Esophagus squamous epithelium (tissue), 5 donors: ENCODE measurements at places on chromosomes 12 and 14. TPM values are rescaled to one million over a fixed set of nuclear protein-coding genes. Genes with fewer than 3 reads are reported as not detected.

DNA sequence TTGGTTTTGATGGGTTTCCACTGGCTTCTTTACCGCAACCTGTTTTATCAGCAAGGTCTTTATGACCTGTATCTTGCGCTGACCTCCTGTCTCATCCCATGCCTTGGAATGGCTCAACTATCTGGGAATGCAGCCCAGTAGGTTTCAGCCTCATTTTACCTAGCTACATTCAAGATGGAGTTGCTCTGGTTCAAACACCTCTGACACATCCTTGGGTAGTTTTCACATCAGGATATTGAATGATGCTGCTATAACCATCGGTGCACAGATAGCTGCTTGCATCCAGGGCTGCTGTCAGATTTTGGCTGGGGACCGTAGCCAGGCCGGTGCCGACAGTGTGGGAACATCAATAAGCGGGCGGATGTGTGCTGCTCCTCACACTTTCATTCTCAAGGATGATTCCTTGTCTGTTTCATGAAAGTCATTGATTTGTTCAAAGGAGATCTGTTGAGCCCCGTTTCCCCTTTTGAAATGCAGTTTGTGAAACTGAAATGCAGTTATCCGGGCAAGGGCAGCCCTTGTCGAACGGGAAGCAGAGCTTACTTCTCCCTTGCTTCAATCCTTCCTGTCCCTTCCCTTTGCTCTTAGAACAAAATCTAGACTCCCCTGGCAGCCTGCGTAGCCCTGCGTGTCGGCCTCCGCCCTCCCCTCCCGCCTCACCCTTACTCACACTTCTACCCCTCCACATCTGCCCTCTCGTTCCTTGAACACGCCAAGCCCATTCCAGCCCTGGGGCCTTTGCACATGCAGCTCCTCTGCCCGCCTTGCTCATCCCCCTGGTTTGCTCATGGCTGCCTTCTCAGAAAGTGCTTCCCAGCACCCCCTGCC is 49.2 kb upstream of the NCOR2 start:
- no peak for DNase-seq
- H3K4me3 ChIP-seq = no peak overlapping the region
- H3K27me3 ChIP-seq = no peaks in the 10 kb centered on the region
- H3K4me1 ChIP-seq = peaks cover 40% of the 10 kb centered on the region

- DNase-seq = no peak
- H3K4me3 ChIP-seq = no peak overlapping the region
- no peaks in the 10 kb centered on the region for H3K27me3 ChIP-seq
- no peak overlapping the region for H3K27ac ChIP-seq
Observed at GRCh38 chr12:47990351-47991105, 13.7 kb downstream of the COL2A1 start.

- H3K4me3 ChIP-seq = no peak overlapping the region
- H3K27ac ChIP-seq = no peak overlapping the region
- H3K4me1 ChIP-seq = no peaks in the 10 kb centered on the region
- DNase-seq = no peak
- H3K36me3 ChIP-seq = no peaks in the 10 kb centered on the region
Observed at GRCh38 chr14:62847168-62847567, 198.1 kb downstream of the KCNH5 start.

GRCh38 chr14:54654605-54655004 is 87.7 kb downstream of the SAMD4A start:
- H3K27ac ChIP-seq = no peak overlapping the region
- H3K27me3 ChIP-seq = no peaks in the 10 kb centered on the region
- H3K36me3 ChIP-seq = no peaks in the 10 kb centered on the region
- H3K4me3 ChIP-seq = no peak overlapping the region

DNA sequence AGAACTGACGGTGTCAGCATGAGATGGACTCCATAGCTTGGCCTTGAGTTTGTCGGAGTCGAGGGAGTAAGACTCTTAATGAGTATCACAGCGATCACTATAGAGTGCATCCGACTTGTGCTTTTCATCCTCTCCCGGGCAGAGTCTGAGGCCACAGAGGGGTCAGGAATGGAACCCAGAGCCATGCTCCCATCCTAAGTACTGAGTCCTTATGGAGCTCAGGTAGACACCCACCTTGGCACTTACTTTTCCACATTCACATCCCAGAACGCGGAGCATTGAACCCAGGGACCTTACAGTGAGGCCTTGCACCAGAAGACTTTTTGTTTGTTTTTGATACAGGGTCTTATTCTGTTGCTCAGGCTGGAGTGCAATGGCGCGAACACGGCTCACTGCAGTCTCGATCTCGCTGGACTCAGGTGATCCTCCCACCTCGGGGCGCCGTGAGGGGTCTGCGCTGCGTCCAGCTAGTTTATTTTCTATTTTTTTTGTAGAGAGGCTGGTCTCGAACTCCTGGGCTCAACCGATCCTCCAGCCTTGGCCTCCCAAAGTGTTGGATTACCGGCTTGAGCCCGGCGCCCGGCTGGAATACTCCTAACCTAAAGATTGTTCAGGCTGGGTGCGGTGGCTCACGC is 719 bp upstream of the SRSF9 start:
- H3K36me3 ChIP-seq = peaks cover 2% of the 10 kb centered on the region
- peaks cover 84% of the 10 kb centered on the region for H3K4me1 ChIP-seq
- H3K27ac ChIP-seq = peak overlapping the region; percentile 98
- no peaks in the 10 kb centered on the region for H3K27me3 ChIP-seq
- DNase-seq = no peak
- peak overlapping the region; percentile 72 for H3K4me3 ChIP-seq

- H3K27me3 ChIP-seq = no peaks in the 10 kb centered on the region
- H3K27ac ChIP-seq = no peak overlapping the region
- no peaks in the 10 kb centered on the region for H3K36me3 ChIP-seq
- no peak for DNase-seq
Observed at GRCh38 chr12:22361785-22362184, 27.3 kb upstream of the ST8SIA1 start.

DNA sequence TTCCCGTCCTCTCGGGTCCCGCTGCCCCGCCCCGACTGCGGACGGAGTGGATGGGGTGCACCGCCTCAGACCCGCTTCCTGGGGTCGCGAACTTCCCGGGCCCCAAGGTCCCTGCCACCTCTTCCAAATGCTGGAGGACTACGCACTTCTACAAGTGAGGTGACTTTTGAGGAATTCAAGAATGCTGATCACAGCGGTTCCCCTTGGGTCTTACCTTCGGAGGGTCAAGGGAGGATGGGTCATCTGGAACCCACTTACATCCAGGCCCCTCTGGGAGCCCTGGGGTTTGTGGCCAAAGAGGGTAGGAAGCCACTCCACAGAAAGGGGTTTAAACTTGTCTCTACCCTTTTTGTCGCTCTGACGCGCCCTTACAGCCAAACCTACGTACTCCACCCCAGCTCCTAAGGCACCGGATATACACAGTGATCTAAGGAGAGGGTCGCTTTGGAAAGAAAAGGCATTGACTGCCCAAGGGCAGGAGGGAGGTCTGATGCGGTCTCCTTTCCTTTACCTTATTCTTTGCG is 532 bp upstream of the PRKD1 start:
- peak overlapping the region; percentile 88 for H3K27ac ChIP-seq
- DNase-seq = no peak
- H3K27me3 ChIP-seq = no peaks in the 10 kb centered on the region
- H3K36me3 ChIP-seq = no peaks in the 10 kb centered on the region
- H3K4me1 ChIP-seq = peaks cover 28% of the 10 kb centered on the region

- no peak overlapping the region for H3K27ac ChIP-seq
- DNase-seq = no peak
- no peaks in the 10 kb centered on the region for H3K27me3 ChIP-seq
- no peak overlapping the region for H3K4me3 ChIP-seq
- no peaks in the 10 kb centered on the region for H3K36me3 ChIP-seq
- H3K4me1 ChIP-seq = peaks cover 11% of the 10 kb centered on the region
Observed at GRCh38 chr12:28027947-28028724, 55.6 kb upstream of the PTHLH start.

- H3K27ac ChIP-seq = no peak overlapping the region
- no peak for DNase-seq
- no peaks in the 10 kb centered on the region for H3K4me1 ChIP-seq
- no peaks in the 10 kb centered on the region for H3K36me3 ChIP-seq
Observed at GRCh38 chr12:132319359-132319950, 9.9 kb downstream of the GALNT9 start.

DNA sequence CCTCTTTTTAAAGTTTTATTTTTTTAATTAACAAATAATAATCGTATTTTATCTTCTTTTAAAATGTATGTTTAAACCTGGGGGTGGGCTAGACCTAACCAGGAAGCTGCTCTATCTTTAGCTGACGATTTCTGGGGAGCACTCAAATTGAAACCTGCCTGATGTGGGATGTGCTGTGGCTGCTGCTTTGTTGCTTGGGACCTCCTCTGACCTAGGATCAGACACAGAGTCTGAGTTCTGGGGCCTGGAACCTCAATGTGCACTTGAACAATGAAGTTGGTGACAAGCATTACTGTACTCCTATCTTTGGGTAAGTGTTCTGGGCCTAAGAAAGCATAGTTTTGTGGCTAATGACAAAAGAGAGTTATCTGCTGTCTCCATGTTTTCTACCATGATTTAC is 386.7 kb downstream of the DAD1 start:
- no peaks in the 10 kb centered on the region for H3K4me1 ChIP-seq
- H3K36me3 ChIP-seq = no peaks in the 10 kb centered on the region
- DNase-seq = no peak
- no peak overlapping the region for H3K4me3 ChIP-seq

GRCh38 chr14:95063391-95063790 is 93.9 kb downstream of the DICER1 start:
- no peak for DNase-seq
- H3K36me3 ChIP-seq = no peaks in the 10 kb centered on the region
- H3K27me3 ChIP-seq = no peaks in the 10 kb centered on the region
- no peaks in the 10 kb centered on the region for H3K4me1 ChIP-seq
- H3K27ac ChIP-seq = no peak overlapping the region
- H3K4me3 ChIP-seq = no peak overlapping the region

DNA sequence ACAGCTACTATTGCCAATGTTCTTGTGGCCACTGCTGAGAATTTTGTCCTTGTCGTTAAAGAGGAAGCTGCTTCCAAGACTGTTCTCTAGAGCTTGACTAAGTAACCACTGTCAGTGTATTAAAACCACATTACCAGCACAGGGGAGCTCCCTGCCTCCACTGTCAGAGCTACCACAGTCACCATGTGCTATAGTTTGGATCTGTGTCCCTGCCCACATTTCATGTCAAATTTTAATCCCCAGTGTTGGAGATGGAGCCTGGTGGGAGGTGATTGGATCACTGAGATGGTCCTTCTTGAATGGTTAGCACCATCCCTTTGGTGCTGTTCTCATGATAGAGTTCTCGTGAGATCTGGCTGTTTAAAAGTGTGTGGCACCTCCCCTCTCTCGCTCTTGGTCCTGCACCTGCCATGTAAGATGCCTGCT is 23.2 kb upstream of the RAP1B start:
- no peaks in the 10 kb centered on the region for H3K4me1 ChIP-seq
- no peak overlapping the region for H3K27ac ChIP-seq
- no peaks in the 10 kb centered on the region for H3K27me3 ChIP-seq
- no peak overlapping the region for H3K4me3 ChIP-seq
- no peaks in the 10 kb centered on the region for H3K36me3 ChIP-seq
- no peak for DNase-seq

GRCh38 chr12:67633708-67634107 is 14.8 kb upstream of the DYRK2 start:
- H3K27ac ChIP-seq = no peak overlapping the region
- H3K4me3 ChIP-seq = no peak overlapping the region
- no peaks in the 10 kb centered on the region for H3K4me1 ChIP-seq
- no peaks in the 10 kb centered on the region for H3K36me3 ChIP-seq
- DNase-seq = no peak
- H3K27me3 ChIP-seq = no peaks in the 10 kb centered on the region

GRCh38 chr12:115191342-115191741 is 507.4 kb upstream of the TBX3 start:
- H3K36me3 ChIP-seq = no peaks in the 10 kb centered on the region
- H3K27me3 ChIP-seq = no peaks in the 10 kb centered on the region
- DNase-seq = no peak
- H3K4me1 ChIP-seq = no peaks in the 10 kb centered on the region
- no peak overlapping the region for H3K4me3 ChIP-seq

GRCh38 chr12:50914872-50915484 is 37.4 kb upstream of the HIGD1C start:
- H3K36me3 ChIP-seq = no peaks in the 10 kb centered on the region
- no peak overlapping the region for H3K27ac ChIP-seq
- no peaks in the 10 kb centered on the region for H3K4me1 ChIP-seq
- DNase-seq = no peak
- H3K27me3 ChIP-seq = no peaks in the 10 kb centered on the region
- no peak overlapping the region for H3K4me3 ChIP-seq

DNA sequence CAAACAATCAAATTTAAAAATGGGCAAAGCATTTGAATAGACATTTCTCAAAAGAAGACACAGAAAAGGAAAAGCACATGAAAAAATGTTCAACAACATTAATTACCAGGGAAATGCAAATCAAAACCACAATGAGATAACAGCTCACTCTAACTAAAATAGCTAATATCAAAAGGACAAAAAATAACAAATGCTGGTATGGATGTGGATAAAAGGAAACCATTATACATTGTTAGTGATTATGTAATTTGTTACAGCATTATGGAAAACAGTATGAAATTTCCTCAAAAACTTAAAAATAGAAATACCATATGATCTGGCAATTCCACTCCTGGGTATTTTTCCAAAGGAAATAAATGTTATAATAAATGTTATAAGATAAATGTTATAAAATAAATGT is 52.9 kb downstream of the DUSP6 start:
- no peak overlapping the region for H3K4me3 ChIP-seq
- H3K27ac ChIP-seq = no peak overlapping the region
- no peak for DNase-seq
- H3K4me1 ChIP-seq = no peaks in the 10 kb centered on the region
- H3K27me3 ChIP-seq = no peaks in the 10 kb centered on the region

DNA sequence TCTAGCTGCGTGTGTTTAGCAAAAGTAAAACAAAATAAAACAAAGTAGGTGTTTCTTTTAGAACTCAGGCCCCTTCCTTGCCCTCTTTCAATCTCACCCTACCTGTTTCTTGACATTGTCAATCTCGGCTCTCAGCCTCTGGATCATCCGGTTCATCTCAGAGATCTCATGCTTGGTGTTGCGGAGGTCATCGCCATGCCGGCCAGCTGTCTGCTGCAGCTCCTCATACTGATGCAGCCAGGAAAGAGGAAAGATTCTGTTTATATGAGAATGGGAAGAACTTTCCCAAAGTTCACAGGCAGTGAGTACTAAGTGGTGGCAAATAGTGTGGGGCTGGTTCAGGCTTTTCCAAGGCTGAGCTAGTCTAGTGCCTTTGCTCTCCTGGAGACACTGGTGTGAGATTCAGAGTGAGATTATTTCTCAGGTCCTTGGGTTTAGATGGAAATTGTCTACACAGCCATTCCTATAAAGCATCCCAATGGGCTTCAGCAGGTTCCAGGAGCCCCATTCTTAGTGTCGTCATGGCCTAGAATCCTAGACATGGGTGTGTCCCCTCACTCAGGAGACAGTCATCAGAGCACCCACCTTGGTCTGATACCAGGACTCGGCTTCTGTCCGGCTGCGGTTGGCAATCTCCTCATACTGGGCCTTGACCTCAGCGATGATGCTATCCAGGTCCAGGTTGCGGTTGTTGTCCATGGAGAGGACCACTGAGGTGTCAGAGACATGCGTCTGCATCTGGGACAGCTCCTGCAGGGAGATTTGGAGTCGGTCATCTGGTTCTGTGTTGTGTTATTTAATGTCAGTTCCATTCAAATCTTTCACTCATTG is 3.0 kb downstream of the KRT5 start:
- peaks cover 2% of the 10 kb centered on the region for H3K27me3 ChIP-seq
- peaks cover 5% of the 10 kb centered on the region for H3K4me1 ChIP-seq
- H3K36me3 ChIP-seq = no peaks in the 10 kb centered on the region
- no peak for DNase-seq

RNASE7 gene
- total RNA-seq = 0.97 TPM

DNAH10 gene
- total RNA-seq = not detected

HOXC5 gene
- total RNA-seq = not detected

CMKLR1 gene
- total RNA-seq = 0.19 TPM

FAM161B gene
- total RNA-seq = 2.1 TPM

DTX1 gene
- total RNA-seq = 1.1 TPM

ZFYVE26 gene
- total RNA-seq = 16.2 TPM

AICDA gene
- total RNA-seq = not detected

ATF1 gene
- total RNA-seq = 10.9 TPM
